ENCODE measurements at places on chromosomes 13 and 19. TPM values are rescaled to one million over a fixed set of nuclear protein-coding genes. Genes with fewer than 3 reads are reported as not detected.

DNA sequence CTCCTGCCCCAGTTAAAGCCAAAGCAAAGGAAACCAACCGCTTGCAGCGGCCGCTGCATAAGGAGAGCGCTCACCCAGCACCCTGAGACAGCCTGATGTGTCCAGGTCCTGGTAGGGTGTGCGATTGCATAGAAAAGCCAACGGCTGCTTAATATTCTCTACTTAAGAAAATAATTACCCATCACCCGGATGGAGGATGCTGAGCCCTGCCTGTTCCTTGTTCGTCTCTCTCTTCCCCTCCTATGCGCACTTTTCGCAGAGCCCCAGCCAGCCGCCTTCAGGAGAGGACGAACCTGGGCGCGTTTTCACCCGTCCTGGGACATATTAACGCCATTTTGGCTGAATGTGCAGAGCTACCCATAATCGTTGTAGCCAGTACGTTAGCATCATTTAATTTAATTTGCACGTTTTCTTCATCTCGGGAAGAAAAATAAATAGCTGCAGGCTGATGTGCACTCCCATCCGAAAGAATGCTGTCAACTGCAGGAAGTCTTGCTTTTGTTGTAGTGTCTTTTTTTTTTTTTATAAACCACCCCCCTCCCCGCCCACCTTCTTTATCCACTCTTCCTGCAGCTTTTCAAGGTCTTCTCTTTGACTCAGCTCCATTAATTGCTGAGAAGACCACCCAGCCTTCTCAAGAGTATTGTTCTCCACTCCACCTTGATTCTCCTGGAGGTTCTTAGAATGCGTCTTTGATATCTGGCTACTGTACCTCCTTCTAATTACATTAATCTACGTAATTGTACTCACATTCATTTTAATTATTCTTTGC is 214.5 kb downstream of the TEX29 start:
- DNase-seq = no peak

CDX2 gene
- not detected for total RNA-seq

GRCh38 chr19:23957660-23958281 is 43.1 kb downstream of the ZNF726 start:
- no peak for DNase-seq

CEACAM8 gene
- total RNA-seq = not detected

GSX1 gene
- total RNA-seq = not detected

DNA sequence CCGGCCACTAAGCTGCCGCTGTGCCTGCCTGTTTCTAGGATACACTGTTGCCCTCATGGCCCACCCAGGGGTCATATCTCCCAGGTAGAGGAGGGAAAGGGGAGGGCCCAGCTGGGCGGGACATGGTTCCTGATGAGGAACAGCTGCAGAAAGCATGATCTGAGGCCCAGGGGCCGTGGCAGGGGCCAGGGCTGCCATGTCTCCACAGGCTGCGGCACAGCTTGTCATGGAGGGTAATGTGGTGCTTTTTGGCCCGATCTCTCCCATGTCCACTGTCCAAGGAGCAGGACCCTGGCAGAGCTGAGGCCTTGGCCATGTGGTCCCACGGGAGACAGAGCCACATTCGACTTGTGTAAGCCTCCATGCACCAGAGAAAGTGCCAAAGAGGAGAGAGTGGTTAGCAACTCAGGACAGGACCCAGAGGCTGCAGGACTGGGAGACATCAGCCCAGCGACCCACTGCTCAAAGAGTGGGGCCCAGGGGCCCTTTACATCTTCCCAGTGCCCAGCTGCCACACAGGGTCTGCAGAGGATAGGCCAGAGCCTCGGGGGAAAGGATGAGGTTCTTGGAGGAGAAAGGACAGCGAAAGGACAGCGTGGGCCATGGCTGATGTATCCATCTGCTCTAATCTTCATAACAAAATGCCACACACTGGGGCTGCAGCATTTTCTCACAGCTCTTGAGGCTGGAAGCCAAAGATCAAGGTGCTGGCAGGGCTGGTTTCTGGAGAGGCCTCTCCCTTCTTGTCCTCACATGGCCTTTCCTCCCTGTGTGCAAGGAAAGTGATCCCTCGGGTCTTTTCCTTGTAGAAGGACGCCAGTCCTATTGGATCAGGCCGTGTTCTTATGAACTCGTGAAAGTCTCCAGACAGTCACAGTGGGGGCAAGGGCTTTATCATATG is 11.5 kb downstream of the POP4 start:
- no peak for DNase-seq

GRCh38 chr13:51770681-51771417 is 33.1 kb downstream of the DHRS12 start:
- no peak for DNase-seq

- no peak for DNase-seq
Observed at GRCh38 chr13:39818953-39819352, 163.5 kb downstream of the COG6 start.

DNA sequence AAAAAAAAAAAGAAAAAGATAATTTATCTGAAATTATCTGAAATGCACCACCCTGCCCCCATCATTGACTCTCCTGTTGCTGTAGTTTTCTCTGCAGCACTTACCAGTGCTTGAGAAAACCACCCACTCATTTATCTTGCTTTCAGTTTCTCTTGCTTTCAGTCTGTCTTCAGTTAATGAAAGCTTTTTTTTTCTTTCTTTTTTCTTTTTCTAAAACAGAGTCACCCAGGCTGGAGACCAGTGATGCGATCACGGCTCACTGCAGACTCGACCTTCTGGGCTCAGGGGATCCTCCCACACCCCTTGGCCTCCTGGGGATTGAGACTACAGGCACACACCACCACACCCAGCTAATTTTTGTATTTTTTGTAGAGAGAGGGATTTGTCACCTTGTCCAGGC is 4.3 kb upstream of the ACP5 start:
- DNase-seq = peak; percentile 24

DNA sequence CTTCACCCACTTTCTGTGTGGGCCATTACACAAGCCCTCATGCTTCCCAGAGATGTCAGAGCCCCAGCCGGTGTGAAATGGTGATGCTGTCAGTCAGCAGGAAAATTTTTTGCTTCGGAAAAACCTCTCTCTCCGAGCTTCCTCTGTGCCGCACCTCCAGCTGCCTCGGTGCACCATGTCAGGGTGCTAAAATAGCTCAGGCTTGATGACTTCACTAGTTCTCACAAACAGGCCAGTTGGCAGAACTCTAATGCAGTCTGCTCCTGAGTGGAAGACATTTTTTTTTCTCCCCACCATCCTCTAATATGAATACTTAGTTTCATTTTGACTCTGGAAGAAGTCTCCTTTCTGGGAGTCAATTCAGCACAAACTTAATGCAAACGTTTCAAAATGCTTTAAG is 71.3 kb downstream of the KLF12 start:
- no peak for DNase-seq

DNA sequence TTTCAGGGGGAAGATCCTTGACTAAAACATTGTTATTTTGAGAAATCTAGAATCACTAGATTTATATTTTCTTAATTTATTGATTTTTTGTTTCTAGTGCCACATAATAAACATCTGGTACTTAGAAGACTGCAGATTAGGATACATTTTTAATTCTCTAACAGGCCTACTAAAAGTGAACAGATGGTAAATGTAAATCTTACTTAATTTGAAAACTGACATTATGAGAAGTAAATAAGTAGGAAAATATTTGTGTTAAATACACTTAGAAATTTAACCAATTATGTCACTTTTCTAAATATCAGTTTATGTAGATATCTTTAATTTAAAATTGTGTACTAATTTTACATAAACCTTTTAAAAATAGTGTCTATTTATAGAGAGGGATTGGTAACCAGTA is 2255.6 kb upstream of the PCDH20 start:
- DNase-seq = no peak

GRCh38 chr13:76300688-76301087 is 585.5 kb downstream of the KCTD12 start:
- DNase-seq = no peak

DNA sequence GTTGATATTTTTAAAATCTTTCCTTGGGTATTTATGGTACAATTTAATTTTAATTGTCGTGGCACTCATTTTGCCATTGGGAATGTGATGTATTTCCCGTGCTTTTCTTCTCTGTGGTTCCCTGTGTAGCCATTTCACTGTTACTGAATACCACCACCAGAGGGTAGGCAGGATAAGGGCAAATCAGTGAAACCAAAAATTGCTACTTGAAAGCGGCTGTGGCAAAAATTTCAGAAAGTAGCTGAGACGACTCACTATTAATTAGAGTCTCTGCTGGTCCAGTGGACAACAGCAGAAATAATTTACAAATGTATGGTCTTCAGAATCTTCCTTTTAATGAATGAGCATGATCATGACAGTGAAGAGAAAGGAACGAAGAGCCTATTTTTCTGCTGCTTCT is 34.4 kb upstream of the MIR17HG start:
- peak; percentile 57 for DNase-seq

KL gene
- total RNA-seq = under 0.01 TPM

- peak; percentile 22 for DNase-seq
Observed at GRCh38 chr13:67792151-67792676, 562.1 kb upstream of the PCDH9 start.

GRCh38 chr19:34588249-34588648 is 88.7 kb downstream of the SCGB2B2 start:
- peak; percentile 41 for DNase-seq

DNA sequence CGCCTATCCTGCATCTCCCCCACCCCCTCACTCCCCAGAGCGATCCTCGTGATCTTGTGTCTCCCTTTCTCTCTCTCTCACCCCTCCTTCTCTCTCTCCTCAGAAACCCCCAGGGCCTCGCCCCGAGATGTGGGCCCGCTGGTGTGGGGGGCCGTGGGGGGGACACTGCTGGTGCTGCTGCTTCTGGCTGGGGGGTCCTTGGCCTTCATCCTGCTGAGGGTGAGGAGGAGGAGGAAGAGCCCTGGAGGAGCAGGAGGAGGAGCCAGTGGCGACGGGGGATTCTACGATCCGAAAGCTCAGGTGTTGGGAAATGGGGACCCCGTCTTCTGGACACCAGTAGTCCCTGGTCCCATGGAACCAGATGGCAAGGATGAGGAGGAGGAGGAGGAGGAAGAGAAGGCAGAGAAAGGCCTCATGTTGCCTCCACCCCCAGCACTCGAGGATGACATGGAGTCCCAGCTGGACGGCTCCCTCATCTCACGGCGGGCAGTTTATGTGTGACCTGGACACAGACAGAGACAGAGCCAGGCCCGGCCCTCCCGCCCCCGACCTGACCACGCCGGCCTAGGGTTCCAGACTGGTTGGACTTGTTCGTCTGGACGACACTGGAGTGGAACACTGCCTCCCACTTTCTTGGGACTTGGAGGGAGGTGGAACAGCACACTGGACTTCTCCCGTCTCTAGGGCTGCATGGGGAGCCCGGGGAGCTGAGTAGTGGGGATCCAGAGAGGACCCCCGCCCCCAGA is 12.8 kb upstream of the TOMM40 start:
- no peak for DNase-seq

DNA sequence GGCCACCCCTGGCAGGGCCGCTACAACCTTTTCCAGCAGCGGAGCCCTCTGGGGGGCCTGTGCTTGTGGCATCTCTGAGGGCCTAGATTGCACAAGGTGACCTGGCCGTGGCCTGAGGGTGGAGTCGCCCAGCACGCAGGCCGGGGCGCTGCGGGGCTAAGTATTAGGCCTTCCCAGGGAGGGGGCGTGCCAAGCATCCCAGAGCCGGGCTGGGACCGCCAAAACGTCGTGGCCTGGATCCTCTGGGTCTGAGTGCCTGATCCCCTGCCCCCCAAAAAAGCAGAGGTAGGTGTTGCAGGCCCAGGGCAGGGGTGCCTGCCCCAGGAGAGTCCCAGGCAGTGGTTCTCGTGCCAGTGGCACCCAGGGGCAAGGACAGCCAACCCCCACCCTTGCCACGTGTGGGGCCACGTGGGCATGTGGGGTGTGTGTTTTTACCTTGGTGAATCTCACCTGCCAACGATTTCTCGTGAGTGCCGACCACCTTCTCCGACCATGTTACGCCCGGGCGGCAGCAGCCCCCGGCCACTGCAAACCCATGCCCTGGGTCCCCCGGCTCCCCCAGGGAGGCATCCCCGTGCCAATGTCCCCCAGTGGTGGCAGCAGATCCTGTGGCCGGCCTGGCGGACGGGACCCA is 12.6 kb upstream of the GNA15 start:
- DNase-seq = no peak

DNA sequence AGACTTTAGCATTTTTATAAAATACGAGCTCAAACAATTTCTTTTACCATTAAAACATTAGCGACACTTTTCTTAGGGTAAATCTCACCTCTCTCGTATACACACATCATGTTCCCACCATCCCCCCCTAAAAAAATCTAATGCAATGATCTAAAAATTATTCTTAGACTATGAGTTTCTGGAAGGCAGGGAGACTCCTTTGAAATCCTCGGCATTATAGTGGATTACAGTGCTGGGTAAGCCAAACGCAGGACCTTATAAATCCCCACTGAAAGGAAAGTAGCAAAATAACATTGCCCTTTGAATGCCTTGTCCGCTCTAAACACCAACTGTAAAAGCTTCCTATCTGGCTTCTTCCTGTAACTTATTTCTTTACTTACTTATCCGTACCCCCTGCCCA is 35.0 kb downstream of the NUFIP1 start:
- no peak for DNase-seq

GRCh38 chr13:30676672-30677071 is 58.7 kb upstream of the ALOX5AP start:
- DNase-seq = peak; percentile 24

SERTM1 gene
- under 0.01 TPM for total RNA-seq

- peak; percentile 57 for DNase-seq
Observed at GRCh38 chr13:35164324-35164932, 222.4 kb downstream of the NBEA start.

DNA sequence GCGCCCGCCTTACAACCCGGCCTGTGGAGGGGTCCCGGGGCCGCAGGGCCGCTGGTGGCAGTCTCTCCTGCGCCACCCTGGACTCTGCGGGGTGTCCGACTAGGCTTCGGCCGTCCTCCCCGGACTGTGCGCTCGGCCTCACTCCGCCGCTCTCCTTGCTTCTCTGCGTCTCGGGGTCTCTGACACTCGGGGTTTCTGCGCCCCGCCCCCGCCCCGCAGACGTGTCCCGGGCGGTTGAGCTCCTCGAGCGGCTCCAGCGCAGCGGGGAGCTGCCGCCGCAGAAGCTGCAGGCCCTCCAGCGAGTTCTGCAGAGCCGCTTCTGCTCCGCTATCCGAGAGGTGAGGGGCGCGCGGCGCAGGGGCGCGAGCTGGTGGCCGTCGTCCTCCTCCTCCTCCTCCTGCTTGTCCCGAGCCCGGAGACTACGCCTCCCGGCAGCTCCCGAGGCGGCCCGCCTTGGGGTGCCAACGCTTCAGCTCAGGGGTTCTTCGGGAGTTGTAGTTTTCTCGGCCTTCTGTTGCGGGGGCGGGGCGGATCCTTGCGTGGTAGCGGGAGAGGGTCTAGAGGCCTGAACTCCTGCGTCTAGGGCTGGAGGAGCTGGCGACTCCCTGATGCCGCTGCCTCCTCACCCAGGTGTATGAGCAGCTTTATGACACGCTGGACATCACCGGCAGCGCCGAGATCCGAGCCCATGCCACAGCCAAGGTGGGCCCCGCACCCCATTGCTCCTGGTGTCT is 627 bp downstream of the LIN7B start:
- peak; percentile 33 for DNase-seq
